Activated CD8-positive, alpha-beta memory T cell treated with anti-CD3 and anti-CD28 coated beads for 48 hours (primary cell): ENCODE measurements at places on chromosomes 13 and 19.

GRCh38 chr13:87078947-87079795 lies 592.0 kb upstream of the SLITRK5 start:
- DNase-seq, result no peak

DNA sequence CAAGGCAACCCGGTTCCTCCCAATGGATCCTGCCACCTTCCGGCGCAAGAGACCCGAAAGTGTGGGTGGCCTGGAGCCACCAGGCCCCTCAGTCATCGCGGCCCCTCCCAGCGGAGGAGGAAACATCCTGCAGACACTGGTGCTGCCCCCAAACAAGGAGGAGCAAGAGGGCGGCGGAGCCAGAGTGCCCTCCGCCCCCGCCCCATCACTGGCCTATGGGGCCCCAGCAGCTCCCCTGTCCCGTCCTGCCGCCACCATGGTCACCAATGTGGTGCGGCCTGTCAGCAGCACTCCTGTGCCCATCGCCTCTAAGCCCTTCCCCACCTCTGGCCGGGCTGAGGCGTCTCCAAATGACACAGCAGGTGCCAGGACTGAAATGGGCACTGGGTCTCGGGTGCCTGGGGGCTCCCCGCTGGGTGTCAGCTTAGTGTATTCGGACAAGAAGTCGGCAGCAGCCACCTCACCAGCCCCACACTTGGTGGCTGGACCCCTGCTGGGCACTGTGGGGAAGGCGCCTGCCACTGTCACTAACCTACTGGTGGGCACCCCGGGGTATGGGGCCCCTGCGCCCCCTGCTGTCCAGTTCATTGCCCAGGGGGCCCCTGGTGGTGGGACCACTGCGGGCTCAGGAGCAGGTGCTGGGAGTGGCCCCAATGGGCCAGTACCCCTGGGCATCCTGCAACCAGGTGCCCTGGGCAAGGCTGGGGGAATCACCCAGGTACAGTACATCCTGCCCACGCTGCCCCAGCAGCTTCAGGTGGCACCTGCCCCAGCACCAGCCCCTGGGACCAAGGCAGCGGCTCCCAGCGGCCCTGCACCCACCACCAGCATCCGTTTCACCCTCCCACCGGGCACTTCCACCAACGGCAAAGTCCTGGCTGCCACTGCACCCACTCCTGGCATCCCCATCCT lies 11.2 kb upstream of the PRR19 start:
- no peak for DNase-seq

DNA sequence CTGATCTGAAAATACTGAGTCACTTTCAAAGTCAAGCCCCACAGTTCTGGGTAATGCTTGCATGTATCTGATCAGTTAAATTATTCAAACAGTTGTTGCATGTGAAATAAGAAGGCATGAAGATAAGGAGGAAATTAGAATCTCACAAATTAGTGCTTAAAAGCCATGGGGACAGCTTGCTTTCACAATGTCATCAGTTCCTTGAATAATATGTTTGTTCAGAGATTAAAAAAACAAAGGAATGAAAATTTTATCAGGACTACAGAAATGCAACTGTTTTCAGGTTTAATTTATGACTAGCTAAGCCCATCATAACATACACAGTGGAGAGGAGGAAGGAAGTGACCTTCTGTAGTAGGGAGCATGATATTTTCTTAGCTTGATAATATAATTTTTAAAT lies 150.1 kb downstream of the OXGR1 start:
- no peak for DNase-seq

GRCh38 chr19:4732680-4733114 lies 9.1 kb upstream of the DPP9 start:
- DNase-seq, result no peak

- no peak for DNase-seq
Measured at GRCh38 chr13:51342706-51343105, 3.2 kb downstream of the SERPINE3 start.

DNA sequence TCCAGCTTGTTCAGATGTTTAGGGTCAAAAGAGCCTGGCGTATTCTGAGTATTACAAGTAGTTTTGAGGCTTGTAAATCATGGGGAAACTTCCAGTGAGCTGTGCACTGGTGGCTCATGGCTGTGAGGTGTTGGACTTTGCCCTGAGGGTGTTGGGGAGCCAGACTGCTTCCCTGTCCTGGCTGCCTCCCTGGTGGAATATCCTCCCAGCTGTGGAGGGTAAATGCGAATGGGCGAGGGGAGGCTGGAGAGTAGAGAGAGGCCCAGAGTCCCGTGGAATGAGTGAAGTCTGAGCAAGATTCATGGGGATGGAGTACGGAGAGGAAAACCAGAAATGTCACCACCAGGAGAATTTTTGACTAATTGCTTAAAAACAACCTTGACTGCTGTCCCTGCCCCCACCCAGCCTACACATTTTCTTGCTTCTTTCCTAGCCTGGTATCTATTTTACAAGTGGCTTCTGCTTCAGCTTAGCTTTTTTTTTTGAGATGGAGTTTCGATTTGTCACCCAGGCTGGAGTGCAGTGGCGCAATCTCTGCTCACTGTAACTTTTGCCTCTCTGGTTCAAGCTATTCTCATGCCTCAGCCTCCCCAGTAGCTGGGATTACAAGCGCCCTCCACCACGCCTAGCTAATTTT lies 3.7 kb downstream of the SNRPA start:
- DNase-seq, result no peak

GRCh38 chr19:19464339-19465098 lies 50.8 kb downstream of the TSSK6 start:
- no peak for DNase-seq

GRCh38 chr13:97856304-97856675 lies 97.2 kb upstream of the IPO5 start:
- DNase-seq, result no peak
